ENCODE measurements at places on chromosomes 5 and 9.

DNA sequence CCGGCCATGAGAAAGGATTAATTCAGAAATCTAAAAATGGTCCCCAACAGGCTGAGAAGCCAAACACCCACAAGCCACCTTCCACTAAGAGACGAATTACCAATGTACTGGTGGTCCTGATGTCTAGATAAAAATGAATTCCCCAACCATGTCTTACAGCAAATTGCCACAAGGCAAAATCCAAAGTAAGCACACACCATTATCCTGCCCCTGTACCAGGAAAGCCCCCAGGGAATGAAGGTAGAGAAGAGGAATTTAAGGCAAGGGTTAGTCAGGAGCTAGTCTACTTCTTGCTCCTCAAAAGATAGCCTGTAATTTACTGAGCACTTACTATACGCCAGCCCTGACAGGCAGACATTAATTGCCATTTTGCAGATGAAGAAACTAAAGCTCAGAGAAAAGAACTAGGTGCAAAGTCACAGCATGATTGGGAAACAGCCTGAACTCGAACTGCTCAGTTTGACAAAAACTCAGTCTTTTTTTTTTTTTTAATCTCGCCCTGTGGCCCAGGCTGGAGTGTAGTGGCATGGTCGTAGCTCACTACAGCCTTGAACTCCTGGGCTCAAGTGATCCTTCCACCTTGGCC is 64.3 kb downstream of the RAPGEF1 start:
- DNase-seq = no peak

- DNase-seq = no peak
Measured at GRCh38 chr5:13350767-13351166, 593.7 kb downstream of the DNAH5 start.

GRCh38 chr9:75891277-75891741 is 836 bp downstream of the PCSK5 start:
- DNase-seq = peak; percentile 5

- no peak for DNase-seq
Measured at GRCh38 chr9:15178631-15179030, 128.4 kb downstream of the TTC39B start.

DNA sequence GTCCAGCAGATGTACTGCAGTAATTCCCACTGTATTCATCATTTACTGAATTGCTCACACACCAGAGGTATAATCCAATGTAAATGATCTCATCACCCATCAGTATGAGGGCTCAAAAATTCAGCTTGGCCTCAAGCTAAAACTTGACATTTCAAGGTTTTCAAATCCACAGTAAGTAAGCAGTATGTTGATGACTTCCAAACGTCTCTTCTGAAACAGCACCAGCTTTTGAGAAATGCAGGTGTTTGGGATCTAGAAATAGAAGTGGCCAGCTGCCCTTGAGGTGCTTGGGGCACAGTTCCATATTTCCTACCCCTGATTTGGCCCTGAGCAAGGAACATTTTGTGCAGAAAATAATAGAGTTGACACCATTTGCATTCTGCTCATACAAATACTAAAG is 388.0 kb upstream of the TUSC1 start:
- DNase-seq = no peak

DNA sequence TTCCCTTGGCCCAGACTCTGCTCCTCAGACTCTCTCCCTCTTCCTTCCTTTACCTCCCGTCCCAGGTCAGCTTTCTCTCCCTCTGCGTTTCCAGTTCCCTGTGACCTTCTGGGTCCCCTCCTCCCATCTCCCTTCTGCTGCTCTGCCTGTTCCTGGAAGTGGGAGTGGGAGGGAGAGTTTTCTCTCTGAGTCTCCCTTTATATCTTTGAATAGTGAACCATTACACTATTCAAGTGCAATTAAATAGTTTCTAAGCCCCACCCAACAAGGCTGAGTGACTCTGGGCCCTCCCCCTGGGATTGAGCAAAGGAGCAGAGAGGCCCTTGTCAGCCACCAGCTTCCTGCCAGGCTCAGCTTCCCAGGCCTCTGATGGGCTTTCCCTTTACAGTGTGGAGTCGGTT is 34.8 kb downstream of the THBS4 start:
- no peak for DNase-seq

DNA sequence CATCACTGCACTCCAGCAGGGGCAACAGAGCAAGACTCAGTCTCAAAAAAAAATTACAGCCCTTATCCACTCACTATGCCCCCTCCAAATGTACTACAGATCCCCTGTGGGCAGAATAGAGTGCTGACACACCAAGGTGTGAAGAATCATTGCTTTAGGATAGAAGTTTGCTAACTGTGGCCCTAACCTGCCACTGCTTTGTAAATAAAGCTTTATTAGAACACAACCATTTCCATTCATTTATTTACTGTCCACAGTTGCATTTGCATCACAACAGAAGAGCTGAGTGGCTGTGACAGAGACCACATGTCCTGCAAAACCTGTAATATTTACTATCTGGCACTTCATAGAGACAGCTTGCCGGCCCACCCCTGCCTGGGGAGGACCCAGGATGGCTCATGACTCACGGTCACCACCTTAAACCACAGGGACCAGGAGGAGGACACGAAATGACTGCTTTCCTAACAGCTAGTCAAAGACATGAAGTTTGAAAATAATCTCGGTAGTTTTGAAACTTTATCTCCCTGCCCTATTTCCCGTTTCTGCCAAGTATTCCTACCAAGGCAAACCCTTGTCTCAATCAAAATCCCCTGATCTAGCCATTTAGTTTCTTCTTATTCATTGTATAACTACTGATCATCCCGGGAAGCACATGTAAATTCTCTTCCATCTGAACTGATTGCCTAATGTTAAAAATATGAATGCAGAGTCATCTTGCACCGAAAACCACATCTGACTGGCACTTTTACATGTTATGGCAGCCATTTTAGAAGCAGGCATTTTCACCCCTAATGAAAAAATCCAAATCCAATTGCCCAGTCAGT is 206.1 kb downstream of the SLIT3 start:
- no peak for DNase-seq

DNA sequence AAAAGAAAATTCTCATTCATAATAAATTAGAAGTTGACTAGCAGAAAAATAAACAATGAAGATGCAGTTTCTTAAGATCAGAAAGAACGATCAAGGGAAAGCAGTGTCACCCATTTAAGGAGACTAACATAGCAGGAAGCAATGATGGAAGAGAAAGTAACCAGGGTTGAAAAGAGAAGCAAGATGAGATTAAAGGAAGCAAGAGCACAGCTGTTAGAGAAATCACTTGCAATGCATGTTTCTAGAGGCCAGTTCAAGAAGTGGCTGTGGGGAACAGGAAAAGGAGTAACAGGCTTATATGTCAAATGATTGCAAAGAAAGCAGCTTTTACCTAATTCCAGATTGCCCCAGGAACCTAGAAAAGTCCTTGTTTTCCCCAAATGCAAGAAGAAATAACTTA is 46.8 kb upstream of the SLC1A1 start:
- no peak for DNase-seq

- DNase-seq = no peak
Measured at GRCh38 chr5:170145462-170145861, 39.8 kb downstream of the FOXI1 start.

GRCh38 chr5:31581498-31582099 is 49.5 kb downstream of the C5orf22 start:
- DNase-seq = no peak

DNA sequence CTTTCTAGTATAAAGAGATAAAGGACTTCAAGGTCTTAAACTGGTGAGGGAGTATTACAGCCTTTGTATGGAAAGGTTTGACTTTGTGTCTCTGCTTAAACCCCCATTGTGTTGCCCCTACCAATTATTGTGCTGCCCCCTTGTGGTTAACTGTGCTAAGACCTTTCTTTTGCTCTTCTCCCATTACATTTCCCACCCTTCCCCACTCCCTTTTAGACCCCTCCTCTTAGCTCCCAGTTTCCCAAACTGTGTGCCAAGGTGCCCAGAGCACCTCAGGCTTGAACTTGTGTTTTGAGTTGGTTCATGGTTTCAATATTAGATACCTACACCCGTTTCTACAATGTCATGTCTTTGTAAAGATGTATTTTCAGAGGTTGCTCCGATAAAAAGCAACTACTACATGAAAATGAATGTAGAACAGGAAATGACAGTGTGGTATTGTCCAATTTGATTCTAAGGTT is 2.9 kb downstream of the JAK2 start:
- no peak for DNase-seq

GRCh38 chr9:126979461-126979860 is 64.9 kb downstream of the RALGPS1 start:
- no peak for DNase-seq

- no peak for DNase-seq
Measured at GRCh38 chr5:173645890-173646574, 29.6 kb upstream of the BOD1 start.

DNA sequence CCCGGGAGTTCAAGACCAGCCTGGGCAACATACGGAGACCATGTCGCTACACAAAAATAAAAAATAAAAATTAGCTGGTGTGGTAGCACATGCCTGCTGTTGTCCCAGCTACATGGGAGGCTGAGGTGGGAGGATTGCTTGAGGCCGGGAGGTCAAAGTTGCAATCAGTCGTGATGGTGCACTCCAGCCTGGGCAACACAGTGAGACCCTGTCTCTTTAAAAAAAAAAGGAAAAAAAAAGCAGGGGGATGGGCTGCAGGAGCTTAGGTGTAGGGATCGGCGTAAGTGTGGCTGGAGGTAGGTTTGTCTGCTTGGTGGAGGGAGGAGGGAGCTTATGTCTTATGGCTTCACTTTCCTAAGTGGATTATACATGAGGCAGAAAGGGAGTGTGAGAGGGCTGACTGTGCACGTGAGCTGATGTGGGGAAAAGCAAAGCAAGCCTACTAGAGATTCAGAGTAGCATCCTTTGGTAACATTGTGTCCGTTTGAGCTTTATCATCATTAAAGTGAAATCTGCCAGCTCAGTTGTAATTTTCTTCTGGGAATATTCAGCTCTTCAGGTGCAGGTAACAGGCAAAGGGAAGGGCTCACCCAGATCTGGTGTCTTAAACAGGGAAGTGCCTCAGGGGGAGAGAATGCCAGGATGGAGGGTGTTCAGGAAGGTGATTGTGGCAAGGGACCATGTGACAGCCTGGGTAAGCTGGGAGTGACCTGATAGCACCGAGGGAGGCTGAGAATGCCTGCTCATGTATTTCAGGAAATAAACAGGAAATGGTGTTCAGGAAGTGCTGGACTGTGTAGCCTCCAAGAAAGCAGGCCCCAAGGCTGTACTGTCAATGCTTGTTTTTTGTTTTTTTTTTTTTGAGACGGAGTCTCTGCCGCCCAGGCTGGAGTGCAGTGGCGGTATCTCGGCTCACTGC is 17.6 kb upstream of the SETX start:
- DNase-seq = no peak

DNA sequence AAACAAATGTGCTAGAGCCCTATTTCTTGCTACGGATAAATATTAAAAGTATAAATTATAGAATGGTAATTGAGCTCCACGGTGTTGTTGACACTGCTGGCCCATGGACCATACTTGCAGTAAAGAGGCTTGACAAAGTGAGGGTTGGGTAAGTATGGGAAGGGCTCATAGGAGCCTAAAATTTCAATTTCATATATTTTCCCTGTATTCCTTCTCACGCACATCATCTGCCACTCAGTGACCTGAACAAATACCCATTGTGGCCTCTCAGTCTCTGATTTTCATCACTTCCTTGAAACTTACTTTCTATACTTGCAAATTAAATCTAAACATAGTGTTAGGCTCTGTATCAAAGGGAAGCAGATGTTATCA is 116.5 kb downstream of the PIK3R1 start:
- no peak for DNase-seq

- no peak for DNase-seq
Measured at GRCh38 chr5:149264439-149265067, 7.1 kb upstream of the AFAP1L1 start.

DNA sequence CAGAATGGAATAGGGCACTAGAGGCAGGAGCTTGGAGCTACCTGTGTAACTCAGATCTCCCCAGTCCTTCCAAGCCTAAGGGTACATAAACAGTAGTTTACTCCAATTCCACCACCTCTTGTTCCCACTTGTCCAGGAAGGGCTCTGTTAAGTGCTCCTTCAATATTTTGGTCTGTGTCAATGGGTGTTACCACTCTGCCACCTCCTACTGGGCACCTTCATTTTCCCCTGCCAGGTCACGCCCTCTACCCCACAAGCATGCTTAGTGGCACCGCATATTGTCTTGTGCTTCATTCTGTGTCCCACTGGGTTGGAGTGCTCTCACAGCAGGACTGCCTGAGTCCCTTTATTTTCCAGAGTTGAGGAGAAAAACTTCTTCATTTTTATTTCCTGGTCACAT is 459.8 kb downstream of the ARHGEF28 start:
- no peak for DNase-seq

- no peak for DNase-seq
Measured at GRCh38 chr9:134432471-134432870, 106.2 kb downstream of the RXRA start.

GRCh38 chr9:69574057-69574456 is 98.1 kb downstream of the APBA1 start:
- DNase-seq = no peak

DNA sequence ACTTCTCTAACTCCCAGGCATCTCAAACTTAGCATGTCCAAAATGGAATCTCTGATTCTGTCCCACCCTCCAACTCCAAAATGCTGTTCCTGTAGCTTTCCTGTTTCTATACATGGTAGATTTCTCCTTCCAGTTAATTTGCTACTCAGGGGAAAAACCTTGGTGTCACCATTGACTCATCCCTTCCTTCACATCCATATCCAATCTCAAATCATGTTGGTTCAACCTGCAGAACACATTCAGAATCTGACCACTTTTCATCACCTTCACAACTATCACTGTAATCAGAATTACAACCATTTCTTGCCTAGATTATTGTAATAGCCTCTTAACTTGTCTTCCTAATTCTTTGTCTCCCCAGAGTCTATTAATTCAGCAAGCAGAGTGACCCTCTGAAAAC is 10.8 kb downstream of the RIOK2 start:
- no peak for DNase-seq

GRCh38 chr9:109652971-109653370 is 127.0 kb upstream of the PALM2AKAP2 start:
- no peak for DNase-seq

DNA sequence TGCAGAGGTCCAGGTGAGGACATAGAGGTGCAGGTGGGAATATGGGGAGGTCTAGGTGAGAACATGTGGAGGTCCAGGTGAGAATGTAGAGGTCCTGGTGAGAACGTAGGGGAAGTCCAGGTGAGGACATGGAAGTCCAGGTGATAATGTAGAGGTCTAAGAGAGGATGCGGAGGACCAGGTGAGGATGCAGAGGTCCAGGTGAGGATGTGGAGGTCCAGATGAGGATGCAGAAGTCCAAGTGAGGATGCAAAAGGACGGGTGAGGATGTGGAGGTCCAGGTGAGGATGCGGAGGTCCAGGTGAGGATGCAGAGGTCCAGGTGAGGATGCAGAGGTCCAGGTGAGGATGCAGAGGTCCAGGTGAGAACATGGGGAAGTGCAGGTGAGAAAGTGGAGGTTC is 133.8 kb downstream of the MRPL36 start:
- no peak for DNase-seq

- DNase-seq = no peak
Measured at GRCh38 chr9:138049085-138049778, 171.7 kb downstream of the CACNA1B start.

GRCh38 chr5:172266676-172267092 is 16.9 kb downstream of the UBTD2 start:
- no peak for DNase-seq

Data from activated T-helper 1 cell treated with anti-CD3 and anti-CD28 coated beads, Interleukin-2, amount 50 U/mL, for 16 hours (primary cell).